ENCODE measurements at places on chromosomes 6 and 20.

DNA sequence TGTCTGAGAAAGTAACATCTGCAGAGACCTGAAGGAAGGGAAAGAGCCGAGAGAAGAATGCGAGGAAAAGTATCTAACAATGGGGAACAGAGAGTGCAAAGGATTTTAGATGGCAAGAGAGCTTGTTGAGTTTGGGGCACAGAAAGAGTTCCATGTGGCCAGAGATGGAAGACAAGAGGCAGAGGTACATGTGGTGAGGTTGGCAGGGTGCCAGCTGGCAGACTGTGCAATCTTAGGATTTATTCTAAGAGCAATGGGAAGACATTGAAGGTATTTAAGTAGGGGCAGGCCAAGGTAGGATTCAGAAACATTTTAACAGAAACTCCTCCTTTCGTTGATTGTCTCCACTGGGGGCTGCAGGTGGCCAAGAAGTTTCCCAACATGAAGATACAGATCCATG, 20.4 kb upstream of the LBP start:
- DNase-seq = no peak

GRCh38 chr6:119902681-119903080, 553.1 kb upstream of the MAN1A1 start:
- no peak for DNase-seq

GRCh38 chr20:31894980-31895675, 24.7 kb downstream of the TTLL9 start:
- DNase-seq = no peak

GRCh38 chr6:167797011-167797471, 29.7 kb upstream of the AFDN start:
- no peak for DNase-seq

- no peak for DNase-seq
Observed at GRCh38 chr6:124676033-124676432, 286.2 kb upstream of the RNF217 start.

GRCh38 chr6:31836474-31837368, 9.2 kb downstream of the HSPA1B start:
- no peak for DNase-seq

- no peak for DNase-seq
Observed at GRCh38 chr6:45473121-45473993, 95.6 kb upstream of the SUPT3H start.
